ENCODE measurements at places on chromosomes 3 and 15. TPM values are rescaled to one million over a fixed set of nuclear protein-coding genes. Genes with fewer than 3 reads are reported as not detected.

GRCh38 chr3:182052332-182052731, 340.6 kb downstream of the SOX2 start:
- DNase-seq: no peak

ACP3 gene
- 2.3 TPM for total RNA-seq

DNA sequence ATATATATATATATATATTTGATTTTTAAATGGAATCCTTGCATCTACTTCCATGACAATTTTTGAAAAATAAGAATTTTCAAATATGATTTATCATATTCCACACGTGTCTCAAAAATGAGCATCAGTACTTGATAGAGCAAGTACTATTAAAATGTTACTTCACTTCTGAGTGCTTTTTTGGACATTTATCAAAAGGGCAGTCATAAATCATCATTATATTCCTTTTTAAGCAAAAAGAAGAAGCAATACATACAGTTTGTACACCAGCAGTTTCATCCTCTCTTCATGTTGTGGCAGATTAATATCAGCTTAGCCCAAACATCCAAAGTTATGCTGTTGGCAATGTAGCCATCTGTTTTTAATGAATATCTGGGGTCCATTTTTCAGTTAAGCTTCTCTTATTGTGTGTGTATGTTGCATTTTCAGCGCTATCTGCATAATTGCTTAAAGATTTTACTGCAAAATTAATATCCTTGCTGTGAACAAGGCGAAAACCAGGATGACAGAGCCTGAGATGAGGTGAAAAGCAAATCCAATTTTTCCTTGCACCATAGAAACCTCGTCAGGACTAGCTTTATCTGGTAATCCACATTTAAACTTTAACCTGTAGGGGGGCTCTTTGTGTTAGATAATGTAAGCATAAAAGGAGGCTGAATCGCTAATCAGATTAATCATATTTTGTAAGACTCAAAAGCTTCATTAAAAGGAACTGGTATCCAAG, 604.9 kb upstream of the AGTR1 start:
- DNase-seq: no peak

DNA sequence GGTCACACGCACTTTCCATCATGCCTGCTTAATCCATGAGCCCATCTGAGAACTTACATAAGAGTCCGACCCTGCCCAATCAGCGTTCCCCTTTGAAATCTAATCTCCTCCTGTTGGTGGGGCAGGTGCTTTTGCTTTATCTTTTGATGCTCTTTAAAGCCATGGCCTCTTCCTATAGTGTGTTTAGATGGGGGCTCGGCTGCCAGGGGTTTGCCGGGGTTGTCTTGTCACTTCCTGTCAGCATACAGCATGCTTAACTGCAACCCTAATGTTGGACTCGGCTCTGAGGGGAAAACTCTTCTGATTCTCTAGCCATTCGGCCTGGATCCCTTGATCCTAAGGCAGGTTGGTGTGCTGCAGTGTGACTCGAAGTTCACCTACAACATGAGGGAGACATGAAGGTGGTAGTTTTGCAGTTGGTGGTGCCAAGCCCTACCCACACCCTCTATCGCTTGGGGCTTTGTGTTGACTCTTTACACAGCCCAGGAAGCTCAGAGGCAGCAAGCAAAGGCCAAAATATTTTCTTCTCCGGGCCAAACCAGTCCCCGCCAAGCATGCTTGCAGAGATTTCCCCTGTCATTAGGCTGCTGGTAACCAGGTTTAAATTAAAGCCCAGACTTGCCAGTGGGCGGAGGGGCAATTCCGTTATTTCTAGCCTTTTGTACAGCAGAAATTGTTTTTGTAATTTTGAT, 218.7 kb downstream of the FEZF2 start:
- no peak for DNase-seq

CEMIP gene
- 131 TPM for total RNA-seq

DNA sequence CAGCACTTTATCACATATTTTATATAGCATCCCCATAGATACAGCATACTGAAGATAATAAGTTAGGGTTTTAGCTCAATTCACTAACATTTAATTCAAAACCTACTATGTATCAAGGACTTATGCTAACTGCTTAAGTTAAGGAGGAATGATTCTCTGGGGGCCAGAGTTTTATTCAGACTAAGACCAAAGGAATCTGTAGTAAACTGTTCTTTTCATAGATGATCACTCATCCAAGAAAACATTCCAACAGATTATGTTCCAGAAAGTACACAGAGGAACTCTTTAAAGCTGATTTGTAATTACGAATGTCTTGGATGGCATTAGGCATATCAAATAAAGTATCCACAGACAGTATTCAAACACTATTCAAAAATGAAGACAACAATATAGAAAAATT, 226.4 kb downstream of the SCAPER start:
- DNase-seq: no peak

GRCh38 chr3:113223475-113224281, 12.3 kb downstream of the BOC start:
- no peak for DNase-seq

P3H2 gene
- 51.8 TPM for total RNA-seq

KBTBD12 gene
- total RNA-seq: not detected

- DNase-seq: no peak
These were observed 195.0 kb upstream of the EPHA3 start for GRCh38 chr3:88912294-88912877.

GRCh38 chr3:64595253-64595694, 92.5 kb downstream of the ADAMTS9 start:
- DNase-seq: peak; percentile 66

DNA sequence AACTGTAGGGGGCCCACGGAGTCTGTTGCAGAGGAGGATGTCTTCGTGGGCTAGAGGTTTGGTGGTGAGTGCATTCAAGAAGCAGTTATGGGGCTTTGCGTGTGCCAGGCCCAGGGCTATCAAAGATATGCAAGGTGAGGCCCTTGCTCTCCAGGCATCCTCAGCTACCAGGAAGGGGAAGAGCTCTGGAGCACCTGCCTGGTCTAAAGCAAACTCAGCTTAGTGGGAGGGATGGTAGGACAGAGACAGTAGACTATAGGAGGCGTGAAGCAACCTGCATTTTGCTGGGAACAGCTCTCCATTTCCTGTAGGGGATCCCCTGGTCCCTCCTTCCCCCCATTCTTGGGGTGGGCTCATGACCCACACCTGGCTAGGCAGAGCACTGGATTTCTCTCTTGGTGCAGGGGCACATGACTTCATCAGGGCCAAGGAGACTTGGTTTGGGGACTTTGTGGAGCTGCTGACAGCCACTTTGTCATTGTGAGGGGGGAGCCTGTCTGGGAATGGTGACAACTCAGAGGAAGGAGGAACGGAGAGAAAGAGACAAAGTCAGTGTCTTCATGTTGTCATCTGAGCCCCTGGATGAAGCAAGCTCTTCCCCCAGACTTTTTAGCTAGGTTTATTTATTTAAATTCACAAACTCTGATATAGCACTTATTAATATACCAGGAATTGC, 8.6 kb upstream of the EEFSEC start:
- DNase-seq: no peak

DNA sequence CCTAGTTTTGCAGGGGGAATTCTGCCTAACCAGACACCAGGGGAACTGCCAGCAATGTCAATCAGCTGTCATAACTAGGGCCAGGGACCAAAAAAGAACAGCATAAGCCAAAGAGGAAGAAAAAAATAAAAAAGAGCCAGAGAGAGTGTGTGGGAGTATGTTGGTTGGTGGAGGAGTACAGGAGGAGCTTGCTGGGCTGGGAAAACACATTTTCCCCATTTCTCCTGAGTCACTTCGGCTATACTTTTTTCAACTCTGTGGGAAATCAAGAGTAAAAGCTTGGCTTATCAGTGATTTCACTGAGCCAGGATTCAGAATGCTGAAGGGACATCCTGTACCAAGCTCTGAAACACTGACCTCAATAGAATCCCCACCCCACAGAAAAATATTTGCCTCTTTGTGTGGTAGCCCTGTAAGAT, 144.7 kb upstream of the DPH6 start:
- DNase-seq: peak; percentile 91

DNA sequence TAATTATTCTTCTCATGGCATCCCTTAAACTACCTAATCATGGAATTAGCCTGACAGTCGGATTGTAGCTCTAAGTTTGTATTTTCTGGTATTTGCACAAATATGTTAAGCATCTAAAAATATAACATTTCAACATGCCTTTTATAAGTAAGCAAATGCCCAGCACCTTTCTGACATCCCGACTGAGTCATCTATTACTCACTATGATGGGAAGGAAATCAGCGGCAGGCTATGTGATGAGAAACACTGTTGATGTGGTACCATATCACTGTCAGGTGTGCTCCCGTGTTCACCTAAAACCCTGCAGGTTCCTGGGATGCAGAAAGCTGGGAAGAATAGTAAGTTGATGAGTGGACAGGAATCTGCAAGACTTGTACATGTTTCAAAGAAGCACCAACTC, 367.8 kb upstream of the IL12A start:
- DNase-seq: peak; percentile 58

DNA sequence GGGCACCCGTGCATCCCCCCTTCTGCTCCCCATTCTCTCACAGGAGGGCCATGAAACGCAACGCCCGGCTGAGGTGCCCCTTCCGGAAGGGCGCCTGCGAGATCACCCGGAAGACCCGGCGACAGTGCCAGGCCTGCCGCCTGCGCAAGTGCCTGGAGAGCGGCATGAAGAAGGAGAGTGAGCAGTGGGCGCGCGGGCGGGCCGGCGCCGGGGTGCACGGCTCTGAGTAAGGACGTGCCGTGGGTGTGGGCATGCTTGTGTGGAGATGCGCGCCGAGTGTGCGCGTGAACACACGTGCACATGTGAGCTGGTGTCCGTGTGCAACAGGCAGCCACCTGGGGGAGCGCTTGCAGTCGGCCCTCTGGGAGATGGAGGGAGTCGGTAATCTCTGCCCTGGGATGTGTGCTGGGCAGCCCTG, 28.1 kb downstream of the NR1I2 start:
- DNase-seq: peak; percentile 9

DNA sequence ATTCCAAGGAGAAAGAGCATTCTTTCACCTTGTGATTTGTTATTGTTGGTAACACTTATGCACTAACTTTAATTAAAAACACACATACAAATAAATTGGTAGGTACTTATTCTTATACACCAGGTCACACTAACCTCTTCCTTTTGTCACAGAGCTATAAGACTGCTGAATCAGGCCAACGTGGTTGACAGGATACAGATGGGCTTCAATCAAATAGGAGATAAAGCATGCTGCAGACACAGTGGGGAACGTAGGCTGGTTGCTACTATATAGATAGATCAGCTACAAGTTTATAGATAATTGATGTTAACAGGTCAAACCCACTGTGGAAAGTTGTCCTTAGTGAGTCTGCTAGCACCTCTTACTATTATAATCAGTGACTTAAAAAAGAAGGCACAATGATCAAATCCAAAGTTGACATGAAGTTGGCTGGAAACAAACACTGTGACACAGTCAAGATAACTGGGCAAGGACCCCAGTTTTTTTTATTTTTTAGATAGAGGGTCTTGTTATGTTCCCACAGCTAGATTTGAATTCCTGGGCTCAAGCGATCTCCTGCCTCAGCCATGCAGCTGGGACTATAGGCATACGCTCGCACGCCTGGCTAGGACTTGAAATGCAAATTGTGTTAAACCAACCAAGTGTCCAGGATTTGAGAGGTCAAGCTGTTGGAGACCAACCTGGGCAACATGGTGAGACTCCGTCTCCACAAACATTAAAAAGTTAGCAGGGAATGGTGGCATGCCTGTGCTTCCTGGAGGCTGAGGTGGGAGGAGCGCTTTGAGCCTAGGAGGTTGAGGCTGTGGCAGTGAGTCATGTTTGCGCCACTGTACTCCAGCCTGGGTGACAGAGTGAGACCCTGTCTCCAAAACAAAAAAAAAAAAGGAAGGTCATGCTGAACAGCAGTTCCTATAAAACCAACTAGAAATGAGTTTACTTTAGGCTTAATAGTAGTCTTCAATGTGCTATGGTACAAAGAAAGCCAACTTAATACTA, 97.9 kb upstream of the MEX3B start:
- no peak for DNase-seq

NMB gene
- total RNA-seq: 1.9 TPM

Data from fibroblast of villous mesenchyme (primary cell).